ENCODE measurements at places on chromosomes 11 and 22. TPM values are rescaled to one million over a fixed set of nuclear protein-coding genes. Genes with fewer than 3 reads are reported as not detected.

- no peak for DNase-seq
Measured at GRCh38 chr22:35555946-35556547, 15.4 kb downstream of the RASD2 start.

DNA sequence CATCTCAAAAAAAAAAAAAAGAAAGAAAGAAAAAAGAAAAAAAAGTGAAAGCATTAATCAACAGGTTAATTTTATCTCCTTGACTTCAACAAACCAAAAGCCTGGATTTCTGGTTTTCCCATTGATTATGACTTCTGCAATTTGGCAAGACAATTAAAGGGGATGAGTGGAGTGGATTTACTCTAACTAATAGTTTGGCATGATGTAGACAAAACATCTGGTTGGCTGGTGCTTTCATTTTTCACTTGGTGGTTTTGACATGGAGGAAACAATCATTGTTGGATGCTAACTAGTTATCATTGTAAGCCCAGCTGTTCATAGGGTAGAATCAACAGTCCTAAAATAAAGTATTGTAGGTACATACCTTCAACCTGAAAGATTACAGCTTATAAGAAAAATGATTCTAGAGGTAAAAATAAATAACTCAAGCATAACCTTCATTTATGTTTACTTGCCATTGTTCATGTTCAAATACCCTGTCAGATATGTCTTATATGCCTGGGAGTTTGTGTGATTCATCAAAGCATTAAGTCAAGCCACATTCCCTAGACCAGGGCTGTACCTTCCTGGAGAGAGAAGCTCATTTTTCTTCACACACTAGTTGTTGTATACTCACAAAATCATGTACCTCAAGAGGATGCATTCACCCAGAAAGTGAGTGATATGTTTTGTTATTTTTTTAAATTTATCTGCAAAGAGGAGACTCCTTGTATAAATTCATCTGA is 15.1 kb downstream of the FIBIN start:
- no peak for DNase-seq

GRCh38 chr22:17726006-17726927 is 48.0 kb downstream of the BID start:
- DNase-seq: no peak

GRCh38 chr11:69108559-69108958 is 47.2 kb upstream of the SMIM38 start:
- DNase-seq: peak; percentile 17

- DNase-seq: no peak
Measured at GRCh38 chr11:133386262-133386661, 146.0 kb downstream of the OPCML start.

DNA sequence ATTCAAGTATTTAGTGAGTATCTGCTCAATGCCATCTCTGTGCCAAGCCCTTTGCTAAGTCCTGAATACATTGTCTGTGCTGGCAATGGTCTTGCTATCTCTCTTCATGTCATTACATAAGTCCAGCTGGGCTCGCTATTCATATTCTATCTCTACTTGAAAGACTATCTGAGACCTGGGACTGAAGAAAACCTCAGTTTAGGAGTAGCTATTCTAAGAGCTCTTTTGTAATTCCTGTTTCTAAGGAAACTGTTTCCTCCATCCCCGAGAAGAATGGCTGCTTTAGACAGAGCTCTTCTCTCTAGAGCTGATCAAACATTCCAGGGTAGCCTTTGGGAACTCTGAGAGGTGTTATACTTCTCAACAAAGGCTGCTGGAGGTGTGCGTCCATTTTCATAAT is 33.0 kb downstream of the SLC17A6 start:
- no peak for DNase-seq

DNA sequence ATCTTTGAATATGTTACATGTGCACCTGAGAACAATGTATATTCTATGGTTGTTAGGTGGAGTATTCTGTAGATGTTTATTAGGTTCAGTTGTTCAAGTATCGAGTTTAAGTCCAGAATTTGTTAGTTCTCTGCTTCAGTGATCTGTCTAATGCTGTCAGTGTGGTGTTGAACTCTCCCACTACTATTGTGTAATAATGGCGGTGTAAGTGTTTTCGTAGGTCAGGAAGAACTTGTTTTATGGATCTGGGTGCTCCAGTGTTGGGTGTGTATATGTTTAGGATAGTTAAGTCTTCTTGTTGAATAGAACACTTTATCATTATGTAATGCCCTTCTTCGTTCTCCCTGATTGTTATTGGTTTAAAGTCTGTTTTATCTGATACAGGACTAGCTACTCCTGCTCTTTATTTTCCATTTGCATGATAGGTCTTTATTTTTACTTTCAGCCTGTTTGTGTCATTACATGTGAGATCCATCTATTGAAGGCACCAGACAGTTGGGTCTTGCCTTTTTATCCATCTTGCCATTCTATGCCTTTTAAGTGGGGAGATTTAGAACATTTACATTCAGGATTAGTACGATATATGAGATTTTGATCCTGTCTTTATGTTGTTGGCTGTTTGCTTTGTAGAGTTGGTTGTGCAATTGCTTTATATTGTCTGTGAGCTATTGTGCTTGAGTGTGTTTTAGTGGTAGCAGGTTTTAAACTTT is 121.6 kb downstream of the DDX10 start:
- DNase-seq: no peak

GRCh38 chr11:130318031-130318673 is 3.4 kb upstream of the ZBTB44 start:
- no peak for DNase-seq

- DNase-seq: no peak
Measured at GRCh38 chr11:289398-289711, 429 bp downstream of the PGGHG start.

GRCh38 chr11:126703662-126704061 is 296.9 kb downstream of the KIRREL3 start:
- no peak for DNase-seq

DNA sequence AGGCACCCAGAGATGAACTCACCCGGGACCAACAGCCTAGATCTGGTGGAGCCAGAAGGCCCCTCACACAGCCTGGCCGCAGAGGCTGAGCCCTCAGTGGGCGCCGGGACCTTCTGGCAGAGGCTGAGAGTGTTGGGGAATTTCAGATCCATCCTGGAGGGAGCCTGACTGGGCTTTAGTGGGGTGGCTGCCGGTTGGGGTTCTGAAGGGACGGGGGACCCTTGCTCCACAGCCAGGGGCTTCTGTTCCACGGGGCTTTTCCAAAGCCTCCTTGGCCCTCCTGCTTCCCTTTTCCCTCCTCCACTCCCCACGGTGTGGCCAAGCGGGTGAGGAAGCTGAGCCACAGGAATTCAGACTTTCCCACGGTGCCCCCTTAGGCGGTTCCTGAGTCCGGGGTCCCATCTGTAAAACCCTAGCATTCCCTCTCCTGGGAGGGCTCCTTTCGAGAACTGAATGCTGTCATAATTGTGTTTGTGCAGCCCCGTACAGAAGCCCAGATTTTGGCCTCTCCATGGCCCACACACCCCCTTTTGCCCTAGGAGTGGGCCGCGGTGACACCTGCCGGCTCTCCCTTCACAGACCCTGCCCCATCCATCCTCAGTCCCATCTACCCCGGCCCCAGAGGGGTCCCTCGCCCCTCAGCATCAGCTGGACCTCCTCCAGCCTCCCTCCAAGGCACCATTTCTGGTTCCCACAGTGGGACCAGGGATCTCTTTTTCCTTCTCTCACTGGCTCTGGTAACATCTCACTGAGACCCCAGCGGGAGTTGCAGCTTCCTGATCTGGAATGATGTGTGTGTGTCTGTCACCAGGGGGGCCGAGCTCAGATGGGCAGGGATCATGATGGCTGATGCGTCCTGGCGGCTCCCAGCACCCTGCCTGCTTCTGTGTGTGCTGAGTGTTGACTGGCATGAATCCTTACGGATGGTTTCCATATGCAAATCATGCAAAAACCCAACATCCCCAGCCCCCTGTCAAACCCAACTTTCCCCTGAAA is 1048.4 kb downstream of the TBC1D22A start:
- DNase-seq: no peak

GRCh38 chr11:69074375-69075140 is 25.8 kb downstream of the TPCN2 start:
- DNase-seq: no peak

DNA sequence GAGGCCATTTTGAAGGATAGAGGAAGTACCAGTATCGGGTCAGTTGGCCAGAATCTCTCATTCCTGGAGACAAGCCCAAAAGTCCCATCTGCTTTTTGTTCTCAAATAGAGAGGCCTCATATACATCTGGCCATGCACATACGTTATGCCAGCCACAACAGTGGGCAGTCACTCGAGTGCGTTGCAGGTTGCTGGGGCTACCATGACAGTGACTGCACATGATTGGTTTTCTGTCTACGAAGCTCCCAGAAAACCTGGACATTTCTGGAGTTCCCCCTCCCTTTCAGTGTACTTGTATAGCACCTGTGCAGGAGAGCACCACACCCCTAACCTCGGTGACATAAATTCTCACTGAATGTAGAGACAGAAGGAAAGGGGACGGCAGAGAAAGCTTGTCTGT is 62.1 kb downstream of the C22orf31 start:
- no peak for DNase-seq

DNA sequence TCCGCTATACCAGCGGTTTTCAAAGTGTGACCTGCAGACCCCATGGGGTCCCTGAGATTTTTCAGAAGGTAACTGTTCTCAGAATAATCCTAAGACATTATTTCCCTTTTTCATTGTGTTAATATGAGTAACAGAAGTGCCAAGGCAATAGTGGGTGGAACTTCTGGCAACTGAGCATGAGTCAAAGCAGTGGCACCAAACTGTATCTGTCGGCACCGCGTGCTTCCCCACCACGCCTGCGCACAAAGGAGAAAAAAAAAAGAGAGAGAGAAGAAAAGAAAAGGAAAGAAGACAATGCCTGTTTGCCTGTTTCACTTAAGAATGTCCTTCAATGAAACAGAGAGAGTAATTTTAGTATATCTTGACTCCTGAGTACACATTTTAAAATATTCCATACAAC is 679.9 kb downstream of the OPCML start:
- DNase-seq: no peak

GRCh38 chr11:17609291-17610084 is 62.4 kb downstream of the OTOG start:
- DNase-seq: no peak

DNA sequence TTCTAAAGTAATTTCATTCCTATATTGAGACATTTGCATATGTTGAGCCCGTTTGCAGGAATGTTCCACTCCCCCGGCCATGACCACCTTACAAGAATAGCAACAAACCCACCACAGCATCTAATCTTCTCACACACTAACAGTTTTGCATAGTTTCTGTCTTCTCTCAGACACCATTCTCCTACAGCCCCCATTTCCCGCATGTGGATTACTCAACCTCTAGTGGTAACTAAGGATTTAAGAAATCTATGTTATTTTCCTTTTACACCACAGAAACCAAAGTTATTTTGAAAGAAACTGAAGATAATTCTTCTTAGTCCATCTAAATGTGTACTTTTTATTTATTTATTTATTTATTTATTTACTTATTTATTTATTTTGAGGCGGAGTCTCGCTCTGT is 2.3 kb downstream of the MS4A4E start:
- DNase-seq: no peak

GRCh38 chr11:76632492-76632891 is 38.1 kb downstream of the LRRC32 start:
- DNase-seq: no peak

GRCh38 chr11:98180511-98180910 is 840.2 kb upstream of the CNTN5 start:
- DNase-seq: no peak

GRCh38 chr22:30225220-30225927 is 21.2 kb downstream of the LIF start:
- no peak for DNase-seq

DNA sequence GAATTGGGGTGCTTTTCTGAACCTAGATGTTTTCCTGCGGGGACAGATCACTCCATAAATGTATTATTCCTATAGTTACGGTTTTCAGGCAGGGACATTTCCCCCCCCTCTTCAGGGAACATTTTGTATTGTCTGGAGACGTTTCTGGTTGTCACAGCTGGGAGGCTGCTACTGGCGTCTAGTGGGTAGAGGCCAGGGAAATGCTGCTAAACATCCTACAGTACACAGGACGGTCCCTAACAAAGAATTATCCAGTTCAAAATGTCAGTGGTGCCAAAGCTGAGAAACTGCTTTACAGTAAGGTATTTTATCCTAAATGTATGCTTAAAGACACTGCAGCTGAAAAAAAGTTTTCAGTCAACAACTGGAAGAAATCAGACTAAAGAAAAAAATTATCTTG is 19.4 kb downstream of the PIWIL4 start:
- no peak for DNase-seq

DNA sequence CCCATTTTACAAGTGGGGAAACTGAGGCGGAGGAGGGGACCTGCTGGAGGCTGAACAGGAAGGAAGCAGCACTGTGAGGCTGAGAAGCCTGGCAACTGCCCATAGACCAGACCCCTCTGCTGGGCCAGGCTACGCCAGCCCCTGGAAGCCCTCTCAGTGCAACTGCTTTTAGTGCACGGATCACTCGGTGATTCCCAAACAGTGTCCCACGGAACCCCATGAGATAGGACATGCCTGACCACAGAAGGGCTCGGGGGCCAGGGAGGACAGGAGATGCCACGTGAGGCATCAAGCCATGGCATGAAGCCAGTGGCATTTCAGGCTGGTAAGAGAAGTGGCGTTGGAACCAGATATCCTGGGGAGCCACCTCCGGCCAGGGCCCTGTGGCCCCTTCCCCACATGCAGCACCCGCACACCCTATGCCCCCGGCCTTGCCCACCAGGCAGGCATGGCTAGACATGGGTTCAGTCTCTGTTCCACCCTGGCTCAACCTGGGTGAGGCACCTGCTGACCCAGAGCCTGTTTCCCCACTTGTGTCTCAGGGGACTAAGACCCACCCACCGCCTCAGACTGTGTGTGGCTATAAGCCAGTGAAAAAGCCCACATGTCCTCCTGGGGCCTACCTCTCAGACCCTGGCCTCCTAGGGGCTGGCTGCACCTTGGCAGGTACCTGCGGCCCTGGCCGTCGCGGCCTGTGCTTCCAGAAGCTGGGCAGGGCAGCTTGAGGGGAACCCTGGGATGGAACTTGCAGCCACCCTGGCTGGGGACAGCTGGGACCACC is 84.1 kb downstream of the WNT7B start:
- peak; percentile 38 for DNase-seq

- DNase-seq: no peak
Measured at GRCh38 chr22:26501996-26502395, 10.3 kb downstream of the TFIP11 start.

- DNase-seq: no peak
Measured at GRCh38 chr11:1043563-1044096, 7.1 kb upstream of the MUC6 start.

GRCh38 chr11:79274636-79275331 is 166.0 kb downstream of the TENM4 start:
- DNase-seq: no peak

DNA sequence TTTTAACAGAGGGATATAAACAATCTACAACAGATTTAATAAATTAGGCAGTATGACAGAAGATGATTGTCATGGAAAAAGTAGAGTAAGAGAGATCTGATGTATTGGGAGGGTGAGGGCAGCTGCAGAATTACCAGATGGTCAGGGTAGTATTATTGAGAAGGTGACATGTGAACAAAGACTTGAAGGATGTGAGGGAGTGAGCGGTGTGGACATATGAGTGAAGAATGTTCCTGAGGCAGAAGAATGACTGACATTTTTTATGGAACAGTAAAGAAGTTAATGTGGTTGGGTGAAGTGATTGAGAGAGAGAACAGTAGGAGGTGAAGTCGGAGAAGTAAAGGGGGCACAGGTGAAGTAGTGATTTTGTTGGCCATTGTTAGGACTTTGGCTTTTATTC is 42.4 kb upstream of the HIPK3 start:
- DNase-seq: no peak

LIMK2 gene
- 61.2 TPM for total RNA-seq
